SHP77 (cell line): ENCODE measurements at places on chromosomes 4 and X.

- no peak for DNase-seq
These were observed 30.9 kb upstream of the ACE2 start for GRCh38 chrX:15631637-15632036.

- DNase-seq, result no peak
These were observed 188.2 kb downstream of the SH2D1A start for GRCh38 chrX:124534536-124534935.

DNA sequence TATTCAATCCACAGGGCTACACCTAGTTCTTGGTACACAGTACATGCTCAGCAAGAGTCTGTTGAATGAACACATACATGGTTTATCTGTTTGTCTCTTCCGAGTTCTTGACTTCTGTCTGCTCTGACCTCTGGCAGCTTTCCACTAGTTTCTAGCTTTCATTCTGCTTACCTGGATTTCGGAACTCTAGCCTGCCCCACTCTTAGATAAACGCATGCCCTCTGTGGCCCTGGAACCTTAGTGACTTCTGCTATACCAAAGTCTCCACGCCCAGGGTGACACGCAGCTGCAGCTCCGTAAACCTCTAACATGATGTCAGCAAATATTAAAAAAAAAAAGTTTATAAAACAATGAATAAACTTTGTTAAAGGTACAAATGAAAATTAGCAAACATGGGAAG, 1.3 kb upstream of the SLC25A4 start:
- no peak for DNase-seq

- DNase-seq, result peak; percentile 2
These were observed 58.9 kb downstream of the NAF1 start for GRCh38 chr4:163107754-163108153.

- no peak for DNase-seq
These were observed 56.6 kb upstream of the LHFPL1 start for GRCh38 chrX:112736310-112736709.

- no peak for DNase-seq
These were observed 97.3 kb downstream of the PSAPL1 start for GRCh38 chr4:7337196-7338058.

GRCh38 chr4:52244848-52245247, 193.7 kb downstream of the SPATA18 start:
- no peak for DNase-seq

- DNase-seq, result peak; percentile 30
These were observed at the start of gene TMEM154 for GRCh38 chr4:152679414-152680281. TSS of gene TMEM154 (minus strand) at chr4:152679997. CDS start at chr4:152679933, 64 bp downstream.

GRCh38 chr4:24664956-24665355, 80.6 kb upstream of the DHX15 start:
- DNase-seq, result no peak

DNA sequence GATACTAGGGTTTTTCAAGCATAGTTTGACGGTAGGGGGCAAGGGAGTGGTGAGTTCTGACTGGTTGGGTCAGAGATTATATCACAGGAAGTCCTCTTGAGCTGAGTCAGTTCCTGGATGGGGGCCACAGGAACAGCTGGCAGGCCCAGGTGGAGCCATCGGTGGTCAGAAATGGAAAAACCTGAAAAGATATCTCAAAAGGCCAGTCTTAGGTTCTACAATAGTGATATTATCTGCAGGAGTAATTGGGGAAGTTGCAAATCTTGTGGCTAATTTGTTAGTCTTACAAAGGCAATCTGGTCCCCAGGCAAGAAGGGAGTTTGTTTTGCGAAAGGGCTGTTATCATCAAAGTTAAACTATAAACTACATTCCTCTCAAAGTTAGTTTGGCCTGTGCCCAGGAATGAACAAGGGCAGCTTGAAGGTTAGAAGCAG, 159.3 kb downstream of the PTCHD1 start:
- DNase-seq, result no peak

- DNase-seq, result no peak
These were observed 673.7 kb downstream of the FAT4 start for GRCh38 chr4:125988464-125988863.

- no peak for DNase-seq
These were observed 29.5 kb downstream of the TAPT1 start for GRCh38 chr4:16196482-16197393.

DNA sequence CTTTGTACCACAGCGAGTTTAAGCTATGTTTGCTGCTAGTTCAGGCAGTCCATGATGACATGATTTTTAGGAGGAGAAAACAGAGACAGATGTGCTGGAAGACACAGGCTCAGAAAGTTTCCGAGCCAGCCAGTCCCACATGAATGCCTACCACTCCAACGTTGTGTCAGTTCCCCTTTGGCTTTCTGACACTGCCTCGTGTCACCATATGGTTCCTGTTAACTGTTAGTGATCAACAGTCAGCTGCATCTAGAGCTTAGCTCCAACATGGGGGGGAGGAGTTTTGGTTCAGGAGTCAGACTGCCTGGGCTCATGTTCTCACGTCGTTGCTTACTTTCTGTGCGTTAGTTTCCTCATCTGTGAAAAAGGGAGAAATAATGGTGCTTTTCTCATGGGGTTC, 343.7 kb downstream of the MID1IP1 start:
- no peak for DNase-seq

GRCh38 chr4:183401473-183401872, 43.0 kb upstream of the CDKN2AIP start:
- no peak for DNase-seq

DNA sequence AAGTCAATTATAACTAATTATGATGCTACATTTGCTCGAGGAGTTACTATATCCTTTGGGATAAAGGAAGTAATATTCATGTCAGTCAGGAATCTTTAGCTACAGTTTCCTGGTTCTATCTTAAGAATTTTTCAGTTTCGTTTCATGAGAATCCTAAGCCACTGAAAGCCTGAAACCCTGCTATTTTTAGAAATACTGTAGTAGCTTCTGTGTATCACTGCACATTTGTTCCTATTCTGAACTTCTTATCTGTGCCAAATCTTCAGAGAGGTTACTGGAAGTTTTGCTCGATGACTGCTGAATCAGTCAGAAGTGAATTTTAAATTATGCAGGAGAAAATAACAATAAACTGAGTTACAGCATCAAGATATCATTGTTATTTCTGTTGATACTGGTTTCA, 249.2 kb downstream of the TENM3 start:
- no peak for DNase-seq

GRCh38 chrX:44314259-44314734, 29.2 kb downstream of the EFHC2 start:
- no peak for DNase-seq
